ENCODE measurements at places on chromosomes 2 and 18.

DNA sequence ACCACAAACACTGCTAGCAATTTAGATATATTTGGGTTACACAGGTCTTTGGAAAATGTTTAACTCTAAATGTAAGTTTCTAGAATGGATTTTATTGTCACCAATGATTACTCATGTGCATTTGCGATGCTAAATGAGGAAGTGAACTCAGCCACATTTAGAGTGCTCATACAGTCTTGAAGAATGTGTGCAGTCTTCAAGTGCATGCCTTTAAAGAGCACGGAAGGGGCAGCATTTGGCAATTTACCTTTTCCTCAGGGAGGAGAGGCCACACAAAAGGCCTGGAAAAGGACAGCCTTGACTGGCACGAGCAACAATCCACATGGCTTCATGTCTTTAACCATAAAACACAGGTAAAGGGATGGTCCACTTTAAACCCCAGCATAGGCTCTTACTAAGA, 78.5 kb upstream of the STK17B start:
- DNase-seq: no peak

DNA sequence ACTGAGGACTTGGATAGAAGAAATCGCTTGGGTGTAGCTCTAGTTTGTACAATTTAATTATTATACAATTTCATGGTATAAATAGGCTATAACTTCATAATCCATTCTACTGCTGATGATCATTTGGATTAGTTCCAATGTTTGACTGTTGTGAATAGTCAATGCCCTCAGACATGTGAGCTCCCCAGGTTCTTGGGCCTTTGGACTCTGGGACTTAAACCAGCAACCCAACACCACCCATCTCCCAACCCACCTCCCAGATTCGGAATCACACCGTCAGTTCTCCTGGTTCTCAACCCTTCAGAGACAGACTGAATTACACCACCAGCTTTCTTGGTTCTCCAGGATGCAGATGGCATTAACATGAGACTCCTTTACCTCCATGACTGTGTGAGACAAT, 84.6 kb upstream of the DNMT3A start:
- no peak for DNase-seq

DNA sequence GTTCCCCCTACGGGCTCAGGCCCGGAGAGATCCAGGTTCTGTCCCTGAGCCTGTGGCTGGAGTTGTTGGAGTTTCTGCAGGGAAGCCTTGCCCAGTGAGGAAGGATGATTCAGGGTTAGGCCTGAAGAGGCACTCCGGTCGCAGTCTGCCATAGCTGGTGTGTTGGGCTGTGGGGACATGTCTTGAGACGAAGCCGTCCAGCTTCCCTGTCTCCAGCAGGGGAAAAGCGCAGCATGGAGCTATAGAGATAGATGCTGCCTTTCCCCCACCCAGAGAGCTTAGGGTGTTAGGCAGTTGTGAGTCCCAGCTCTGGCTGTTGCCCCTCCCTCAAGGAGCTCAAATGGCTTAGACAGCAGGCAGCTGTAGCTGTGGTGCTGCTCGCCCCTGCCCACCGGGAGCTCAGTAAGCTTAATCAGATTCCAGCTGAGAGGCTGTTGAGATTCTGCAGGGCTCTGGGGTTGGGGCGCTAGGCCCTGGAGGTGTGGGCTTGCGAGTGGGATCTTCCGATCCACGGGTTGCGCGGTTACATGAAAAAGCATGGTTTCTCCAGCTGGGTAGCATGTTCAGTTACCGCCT, 103.9 kb downstream of the PMAIP1 start:
- no peak for DNase-seq

- no peak for DNase-seq
Observed at GRCh38 chr18:51666763-51667191, 469.3 kb upstream of the MEX3C start.

GRCh38 chr2:1837458-1837857, 93.1 kb upstream of the PXDN start:
- no peak for DNase-seq

- no peak for DNase-seq
Observed at GRCh38 chr2:55922291-55922907, 1.2 kb downstream of the EFEMP1 start.

- peak; percentile 13 for DNase-seq
Observed at GRCh38 chr2:61471905-61472805, 1.3 kb upstream of the USP34 start.

GRCh38 chr2:238861013-238861730, 13.3 kb downstream of the TWIST2 start:
- no peak for DNase-seq

DNA sequence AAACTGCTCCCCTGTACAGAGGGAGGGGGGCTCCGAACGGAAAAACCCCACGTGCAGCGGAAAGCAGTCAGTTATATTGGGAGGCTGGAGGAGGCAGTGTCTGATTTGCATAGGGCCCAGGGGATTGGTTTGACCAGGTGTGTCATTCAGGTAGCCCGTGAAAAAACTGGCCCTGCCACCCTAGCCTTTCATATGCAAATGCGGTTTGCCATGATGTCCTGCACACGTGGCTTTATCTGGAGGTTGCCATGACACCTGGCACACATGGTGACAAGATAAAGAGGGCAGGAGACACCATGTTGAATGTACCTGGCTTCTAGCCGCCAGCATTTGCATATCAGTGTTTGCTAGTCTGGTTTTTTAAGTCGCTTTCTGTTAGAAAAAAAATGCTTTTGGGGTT, 20.5 kb downstream of the SLC25A52 start:
- DNase-seq: no peak

GRCh38 chr2:85611217-85611704, 605 bp downstream of the C2orf68 start:
- no peak for DNase-seq

GRCh38 chr2:45647356-45647755, 4.1 kb upstream of the PRKCE start:
- DNase-seq: no peak

GRCh38 chr2:116142644-116143227, 1671.8 kb upstream of the DDX18 start:
- DNase-seq: no peak

DNA sequence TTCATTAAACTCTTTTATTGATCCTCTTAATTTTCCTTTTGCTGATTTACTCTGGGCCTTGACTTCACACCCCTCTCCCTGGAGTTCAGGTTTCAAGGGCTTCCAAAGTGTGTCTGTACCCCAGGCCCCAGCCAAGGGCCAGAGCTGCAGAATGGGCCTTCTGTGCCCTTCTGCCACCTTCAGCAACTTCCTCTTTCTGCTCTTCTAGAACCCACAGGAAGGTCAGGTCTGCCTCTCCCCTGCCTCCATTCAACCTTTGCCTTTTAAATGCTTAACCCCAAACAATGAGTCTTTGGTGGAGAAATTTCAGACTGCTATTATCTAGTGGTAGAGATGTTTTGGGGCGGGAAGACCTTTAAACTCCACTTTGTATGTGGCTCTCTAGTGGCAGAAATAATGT, 63.1 kb downstream of the TSN start:
- DNase-seq: no peak

- DNase-seq: peak; percentile 49
Observed at GRCh38 chr2:230865766-230866755, 1.3 kb downstream of the ITM2C start.

GRCh38 chr2:241776336-241777169, at the start of gene GAL3ST2:
Gene GAL3ST2, plus strand, starts transcription at chr2:241776822. Its CDS starts 134 bp downstream, at chr2:241776956.
- DNase-seq: no peak

GRCh38 chr2:236818281-236819045, 248.8 kb downstream of the ACKR3 start:
- no peak for DNase-seq

DNA sequence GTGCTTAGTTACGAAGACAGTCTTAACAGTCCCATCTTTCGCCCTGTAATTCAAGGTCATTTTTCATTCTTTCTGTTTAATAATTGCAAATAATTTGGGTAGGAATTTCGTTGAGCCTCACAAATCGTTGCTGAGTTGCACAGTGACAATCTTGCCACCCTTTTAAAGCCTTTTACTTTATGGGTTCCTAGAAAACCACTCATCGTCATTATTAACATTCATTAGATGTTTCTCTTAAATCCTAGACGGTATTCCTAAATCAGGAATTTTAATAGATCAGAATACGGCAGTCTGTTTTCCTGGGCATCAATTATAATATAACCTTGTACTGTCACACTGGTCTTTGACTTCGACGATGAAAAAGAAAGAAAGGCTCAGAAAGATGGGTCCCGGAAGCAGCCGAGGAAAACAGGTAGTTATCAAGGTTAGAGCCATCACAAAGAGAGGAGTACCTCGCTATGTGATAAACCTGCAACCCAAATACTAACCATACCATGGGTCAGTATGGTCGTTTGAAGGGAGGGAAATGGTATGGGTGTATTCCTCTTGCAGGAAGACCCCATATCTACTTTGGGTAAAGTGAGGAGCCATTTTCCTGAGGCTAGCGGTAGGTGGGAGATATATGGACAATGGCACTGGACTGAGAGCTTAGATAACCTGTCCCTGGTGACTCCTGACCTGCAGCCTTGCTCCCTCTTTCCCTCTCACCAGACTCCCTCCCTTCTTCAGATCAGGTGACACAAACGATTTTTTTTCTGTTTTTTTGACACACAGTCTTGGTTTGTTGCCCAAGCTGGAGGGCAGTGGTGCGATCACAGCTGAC, 981 bp upstream of the SF3B1 start:
- DNase-seq: no peak

- DNase-seq: peak; percentile 15
Observed at GRCh38 chr2:135473567-135473966, 57.5 kb downstream of the ZRANB3 start.

DNA sequence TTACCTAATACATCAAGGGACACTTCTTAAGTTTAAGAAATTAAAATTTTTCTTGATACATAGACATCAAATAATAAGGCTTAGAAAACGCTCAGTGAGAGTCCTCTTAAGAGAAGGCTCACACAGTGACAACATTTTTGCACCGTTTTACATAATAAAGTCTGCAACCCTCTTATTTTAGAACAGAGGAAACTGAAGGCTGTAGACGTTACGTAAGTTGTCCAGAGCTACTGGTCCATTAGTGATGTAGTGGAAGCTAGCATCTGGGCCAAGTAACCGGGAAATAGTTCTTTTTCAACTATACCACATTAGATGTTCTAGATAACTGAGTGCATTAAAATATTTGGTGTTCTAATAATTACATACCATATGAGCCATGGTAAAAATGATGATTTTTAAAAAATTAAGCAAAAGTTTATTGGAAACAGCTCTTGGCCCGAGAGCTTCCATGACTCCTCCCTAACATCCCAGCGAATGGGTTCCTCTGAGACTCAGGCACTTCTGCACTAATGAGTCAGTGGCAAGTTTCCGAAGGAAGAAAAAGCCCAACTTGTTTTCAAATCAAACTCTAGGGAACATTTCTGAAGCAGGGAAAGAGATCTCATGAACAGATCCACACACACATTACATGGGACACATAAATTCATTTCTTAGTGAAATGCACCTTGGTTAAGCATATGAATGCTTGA, 232.6 kb upstream of the PXDN start:
- no peak for DNase-seq

GRCh38 chr2:204407204-204408014, 137.9 kb upstream of the PARD3B start:
- no peak for DNase-seq

DNA sequence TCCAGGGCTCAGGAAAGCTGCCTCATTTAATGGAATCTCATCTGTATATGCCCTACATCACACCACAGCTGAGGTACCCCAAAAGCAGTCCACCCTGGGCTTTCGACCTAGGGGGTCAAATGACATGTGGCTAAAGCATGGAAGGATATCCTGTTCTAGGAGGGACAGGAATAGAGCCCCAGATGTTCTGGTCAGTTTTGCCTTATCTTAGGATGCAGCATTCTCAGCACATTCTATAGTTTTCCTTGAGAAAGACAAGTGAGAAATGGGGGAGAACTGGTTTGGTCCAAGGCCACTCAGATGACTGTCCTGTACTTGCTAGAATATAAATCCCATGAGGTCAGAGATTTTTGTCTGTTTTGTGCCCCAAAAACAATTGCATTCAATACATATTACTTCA, 688.0 kb upstream of the ZEB2 start:
- DNase-seq: no peak

- no peak for DNase-seq
Observed at GRCh38 chr2:143522699-143523098, 393.5 kb downstream of the ARHGAP15 start.

- no peak for DNase-seq
Observed at GRCh38 chr2:232405943-232406510, 617 bp upstream of the ALPG start.

DNA sequence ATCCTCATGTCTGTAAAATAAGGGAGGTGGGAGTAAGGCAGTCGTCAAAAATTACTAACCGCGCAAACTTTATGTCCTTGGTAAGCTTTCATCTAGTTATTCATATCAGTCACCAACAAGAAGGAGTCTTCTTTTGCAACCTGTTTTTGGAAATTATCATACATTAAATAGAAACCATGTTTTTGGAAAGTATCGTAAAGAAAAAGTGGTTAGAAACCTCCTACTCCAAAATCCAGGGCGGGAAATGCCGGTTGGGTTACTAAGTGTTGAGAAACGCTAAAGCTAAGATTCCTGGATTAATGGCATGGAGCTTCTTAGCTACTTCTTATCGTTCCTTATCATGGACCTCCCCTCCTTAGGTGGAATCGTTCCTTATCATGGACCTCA, 778 bp downstream of the BBS5 start:
- DNase-seq: no peak

DNA sequence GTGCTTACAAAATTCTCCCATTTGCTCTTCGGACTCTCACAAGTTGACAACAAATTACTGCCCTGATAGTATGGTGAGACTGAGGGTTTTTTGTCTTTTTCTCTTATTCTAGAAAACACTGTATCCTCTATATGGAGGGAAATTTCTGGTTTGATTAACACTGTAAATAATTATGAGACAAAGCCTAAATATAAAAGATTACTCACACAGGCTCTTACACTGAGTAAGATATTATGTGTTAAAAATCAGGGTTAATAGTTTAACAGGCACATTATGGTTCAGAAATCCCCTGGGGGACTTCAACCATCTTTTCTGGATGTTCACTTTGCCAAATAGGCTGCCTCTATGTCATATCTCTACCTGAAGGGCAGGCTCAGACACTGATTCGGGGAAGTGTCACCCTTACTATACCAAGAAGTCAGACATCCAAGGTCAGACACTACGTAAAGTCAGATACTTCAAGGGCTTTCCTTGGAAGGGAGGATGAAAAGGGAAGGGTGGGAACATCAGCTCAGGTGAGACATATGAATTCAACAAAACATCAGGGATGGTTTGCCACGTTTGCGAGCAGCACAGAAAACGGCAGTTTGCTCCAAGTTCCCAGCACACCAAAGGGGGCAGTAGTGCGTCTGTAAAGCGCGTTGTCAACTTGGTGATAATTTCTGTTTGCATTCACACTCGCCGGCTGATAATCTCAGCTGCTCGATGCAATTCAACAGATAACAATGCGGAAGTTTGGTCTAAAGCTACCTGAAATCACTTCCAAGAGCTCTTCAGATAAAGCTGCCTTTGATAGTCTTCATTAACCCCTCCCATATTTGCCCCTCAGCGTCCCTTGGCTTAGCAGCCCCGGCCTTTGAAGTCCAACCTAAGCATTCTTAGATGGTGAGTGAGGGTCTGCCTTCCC, 972 bp upstream of the RASGRP3 start:
- peak; percentile 80 for DNase-seq

DNA sequence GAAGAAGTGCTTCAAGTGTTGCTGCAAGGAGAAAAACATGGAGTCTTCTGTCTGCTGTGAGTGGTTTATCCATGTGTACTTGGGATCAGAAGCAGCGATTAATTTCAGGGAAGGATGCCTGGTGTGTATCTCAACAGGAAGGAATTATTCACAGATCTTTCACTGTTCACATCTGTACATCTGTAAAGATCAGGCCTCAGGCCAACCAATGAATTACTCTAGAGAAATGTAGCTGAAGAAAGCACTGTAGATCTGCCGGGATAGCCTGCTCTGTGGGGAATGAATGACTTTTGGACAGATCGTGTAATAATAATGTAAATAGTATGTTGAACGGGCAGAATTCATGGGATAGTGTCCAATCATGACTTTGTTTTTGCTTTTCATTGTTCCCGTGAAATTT, 54.0 kb upstream of the SPP2 start:
- DNase-seq: no peak
